ENCODE measurements at places on chromosomes 7 and 10. TPM values are rescaled to one million over a fixed set of nuclear protein-coding genes. Genes with fewer than 3 reads are reported as not detected.

The OR2A5 gene
- not detected for total RNA-seq

The SHTN1 gene
- total RNA-seq: 78.2 TPM

The KDM7A gene
- 16.2 TPM for total RNA-seq

The LBX1 gene
- not detected for total RNA-seq

The ODAD2 gene
- 1.5 TPM for total RNA-seq

The MACROH2A2 gene
- total RNA-seq: 30.7 TPM

The SPDYE2 gene
- not detected for total RNA-seq

The MNX1 gene
- total RNA-seq: not detected
